Fibroblast of villous mesenchyme (primary cell): ENCODE measurements at places on chromosomes 5 and 9. TPM values are rescaled to one million over a fixed set of nuclear protein-coding genes. Genes with fewer than 3 reads are reported as not detected.
A peak's percentile ranks its signal among the peaks of the same experiment; 100 is the strongest.

- no peak for DNase-seq
Observed at GRCh38 chr5:73624888-73625287, 1.1 kb upstream of the ARHGEF28 start.

- DNase-seq = no peak
Observed at GRCh38 chr5:168292786-168293696, 1.6 kb downstream of the WWC1 start.

DNA sequence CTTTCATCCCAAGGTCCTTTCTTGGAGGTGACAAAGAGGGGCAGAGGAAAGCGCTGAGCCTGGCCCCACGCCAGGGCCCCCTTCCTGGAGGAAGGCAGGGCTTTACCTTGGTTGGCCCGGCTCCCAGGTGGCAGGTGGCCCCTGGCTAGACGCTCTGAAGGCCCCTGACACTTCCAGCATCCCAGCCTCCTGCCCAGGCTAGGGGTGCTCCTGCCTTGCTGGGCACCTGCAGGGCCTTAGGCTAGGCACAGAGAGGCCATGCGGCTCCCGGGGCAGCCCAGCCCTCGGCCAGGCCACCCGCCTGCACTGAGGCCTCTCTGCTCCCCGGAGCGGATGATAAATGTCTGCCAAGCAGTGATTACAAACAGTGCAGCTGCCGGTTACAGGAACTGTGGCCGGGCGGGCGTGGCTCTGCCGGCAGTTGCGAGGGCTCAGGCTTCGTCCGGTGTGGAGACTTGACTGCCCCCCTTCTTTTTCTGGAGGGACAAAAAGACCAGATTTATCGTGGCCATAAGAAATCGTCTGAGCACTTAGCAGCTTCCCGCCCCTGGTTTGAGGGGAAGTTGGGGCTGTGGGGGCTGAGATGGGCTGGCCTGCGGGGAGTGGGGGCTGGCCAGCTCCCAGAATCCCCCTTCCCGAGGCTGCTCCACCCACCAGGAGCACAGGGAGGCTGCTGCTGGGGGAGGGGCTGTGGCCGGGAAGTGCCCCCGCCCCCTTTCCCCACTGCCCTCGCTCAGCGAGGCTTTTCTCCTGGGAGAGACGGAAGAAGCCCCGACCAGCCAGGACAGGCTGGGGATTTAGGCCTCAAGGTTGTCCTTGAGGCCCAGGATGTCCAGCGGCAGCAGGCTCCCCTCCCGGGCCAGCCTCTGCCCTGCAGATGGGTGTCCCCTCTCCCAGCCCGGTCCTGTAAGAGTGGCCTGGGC lies 31.6 kb upstream of the UBAC1 start:
- DNase-seq = peak; percentile 93

DNA sequence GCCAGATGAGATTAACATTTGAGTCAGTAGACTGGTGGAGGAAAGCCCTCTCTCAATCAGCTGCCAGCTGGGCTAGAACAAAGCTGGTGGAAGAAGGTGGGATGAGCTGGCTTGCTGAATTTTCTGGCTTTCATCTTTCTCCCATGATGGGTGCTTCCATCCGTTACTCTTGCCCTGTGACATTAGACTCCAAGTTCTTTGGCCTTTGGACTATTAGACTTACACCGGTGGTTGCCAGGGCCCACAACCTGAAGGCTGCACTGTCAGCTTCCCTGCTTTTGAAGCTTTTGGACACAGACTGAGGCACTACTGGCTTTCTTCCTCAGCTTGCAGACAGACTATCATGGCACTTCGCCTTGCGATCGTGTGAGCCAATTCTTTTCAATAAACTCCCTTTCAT lies 642.7 kb downstream of the TAF11L14 start:
- no peak for DNase-seq

- no peak for DNase-seq
Observed at GRCh38 chr5:181242031-181242451, 1.7 kb downstream of the RACK1 start.

- DNase-seq = no peak
Observed at GRCh38 chr9:107147134-107147533, 135.9 kb upstream of the RAD23B start.

DNA sequence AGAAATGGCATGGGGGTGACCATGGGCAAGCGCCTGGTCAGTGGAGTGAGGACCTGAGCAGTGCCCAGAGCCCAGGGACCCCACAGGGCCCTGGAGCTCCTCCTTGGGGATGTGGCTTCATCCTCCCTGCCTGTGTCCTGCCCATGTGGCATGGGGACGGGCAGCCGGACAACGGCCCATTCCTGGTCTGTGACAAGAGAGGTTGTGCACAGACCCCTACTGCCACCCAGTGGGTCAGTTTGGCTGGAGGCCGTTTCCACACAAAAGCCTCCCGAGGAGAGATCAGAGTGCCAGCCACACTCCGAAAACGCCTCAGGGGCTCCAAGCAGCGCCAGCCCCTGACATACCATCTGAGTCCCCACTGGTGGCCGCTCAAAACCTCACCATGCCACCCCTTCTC lies 19.8 kb downstream of the SLC6A18 start:
- DNase-seq = no peak

- DNase-seq = peak; percentile 43
Observed at GRCh38 chr5:39461007-39461682, 36.4 kb upstream of the DAB2 start.

DNA sequence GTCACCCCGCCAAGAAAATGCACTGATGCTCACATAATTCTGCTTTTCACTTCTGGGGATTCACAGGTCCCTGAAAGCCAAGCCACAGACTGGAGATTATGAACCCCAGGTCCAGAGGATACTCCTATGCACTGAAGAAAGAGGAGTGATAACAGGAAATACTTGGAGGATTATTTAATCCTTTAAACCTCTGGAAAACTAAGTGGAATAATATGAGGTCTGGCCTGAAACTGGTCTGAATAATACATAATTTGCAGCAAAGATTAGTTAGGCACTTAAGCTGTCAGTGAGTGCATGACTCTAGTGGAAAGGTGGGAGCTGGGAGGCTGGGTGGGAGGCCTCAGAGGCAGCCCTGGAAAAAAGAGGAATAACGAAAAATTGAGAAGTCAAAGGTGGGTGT lies 45.7 kb downstream of the MARCHF3 start:
- DNase-seq = peak; percentile 53

The TEK gene
- total RNA-seq = 12.5 and 25.8 TPM in 2 replicates

The MAN2A1 gene
- 178 TPM in 2 replicates for total RNA-seq

The PROP1 gene
- total RNA-seq = not detected in 2 replicates
